NCI-H1105 (cell line): ENCODE measurements at places on chromosomes 3 and 15.

- no peak for DNase-seq
Measured at GRCh38 chr15:85710340-85710842, 84.3 kb downstream of the KLHL25 start.

GRCh38 chr3:7275396-7275795 is 414.5 kb downstream of the GRM7 start:
- no peak for DNase-seq

DNA sequence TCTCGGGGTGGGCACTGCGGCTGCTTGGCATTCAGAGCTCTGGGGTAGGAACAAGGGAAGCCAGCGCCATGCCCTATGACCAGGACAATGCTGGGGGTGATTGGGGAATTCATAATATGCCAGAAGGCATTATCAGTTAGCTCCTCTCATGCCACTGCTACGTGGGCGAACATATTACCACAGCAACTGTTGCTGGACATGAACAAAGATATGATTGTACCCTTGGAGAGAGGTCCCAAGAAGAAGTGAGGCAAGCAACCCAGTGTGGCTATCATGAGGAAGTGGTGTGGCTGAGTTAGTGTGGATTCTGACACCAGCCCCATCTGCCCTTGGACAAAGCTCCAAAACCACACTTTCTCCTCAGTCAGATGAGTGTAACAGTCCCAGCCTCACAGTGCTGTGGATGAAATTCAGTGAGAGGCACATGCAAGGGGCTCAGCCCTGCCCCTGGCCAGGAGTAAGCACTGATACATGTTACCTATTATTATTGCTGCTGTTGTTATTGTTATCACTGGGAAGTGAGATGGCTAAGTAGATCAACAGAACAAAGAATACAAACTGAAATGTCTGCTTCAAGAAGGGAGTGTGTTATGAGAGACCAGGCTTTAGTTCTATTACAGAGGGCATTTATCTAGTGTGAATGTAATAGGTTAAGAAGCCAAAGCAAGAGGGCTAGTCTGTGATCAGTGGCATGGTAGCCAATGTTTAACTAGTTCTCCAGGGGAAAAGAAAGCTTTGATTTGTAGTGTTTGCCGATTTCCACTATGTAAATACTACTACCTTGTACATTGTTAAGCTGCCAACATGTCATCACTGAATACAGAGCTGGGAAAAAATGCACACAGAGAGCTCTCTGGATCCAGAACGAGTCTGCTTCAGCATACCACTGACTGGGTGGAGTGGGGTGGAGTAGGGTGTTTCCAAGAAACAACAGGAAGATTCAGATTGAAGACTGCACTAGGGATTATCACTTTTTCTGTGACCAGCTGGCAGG is 222.3 kb upstream of the EIF1B start:
- no peak for DNase-seq

DNA sequence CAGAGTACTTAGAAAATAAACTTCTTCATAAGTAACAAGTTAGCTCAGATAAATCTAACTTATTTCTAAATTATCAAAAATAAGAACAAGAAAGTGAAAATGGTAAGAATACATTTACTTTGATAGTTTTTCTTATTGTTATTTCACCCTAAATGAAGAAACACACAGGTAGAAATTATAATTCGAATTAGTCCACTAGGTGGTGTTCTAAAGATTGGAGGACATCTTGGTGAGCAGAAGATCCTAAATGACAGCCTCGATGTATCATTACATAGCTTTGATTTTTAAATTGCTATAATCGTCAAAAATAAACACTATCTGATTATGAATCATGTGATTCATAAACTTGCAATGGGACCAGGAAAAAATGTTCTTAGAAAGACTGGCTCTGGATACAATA is 280.8 kb upstream of the UBE2E2 start:
- DNase-seq = no peak

DNA sequence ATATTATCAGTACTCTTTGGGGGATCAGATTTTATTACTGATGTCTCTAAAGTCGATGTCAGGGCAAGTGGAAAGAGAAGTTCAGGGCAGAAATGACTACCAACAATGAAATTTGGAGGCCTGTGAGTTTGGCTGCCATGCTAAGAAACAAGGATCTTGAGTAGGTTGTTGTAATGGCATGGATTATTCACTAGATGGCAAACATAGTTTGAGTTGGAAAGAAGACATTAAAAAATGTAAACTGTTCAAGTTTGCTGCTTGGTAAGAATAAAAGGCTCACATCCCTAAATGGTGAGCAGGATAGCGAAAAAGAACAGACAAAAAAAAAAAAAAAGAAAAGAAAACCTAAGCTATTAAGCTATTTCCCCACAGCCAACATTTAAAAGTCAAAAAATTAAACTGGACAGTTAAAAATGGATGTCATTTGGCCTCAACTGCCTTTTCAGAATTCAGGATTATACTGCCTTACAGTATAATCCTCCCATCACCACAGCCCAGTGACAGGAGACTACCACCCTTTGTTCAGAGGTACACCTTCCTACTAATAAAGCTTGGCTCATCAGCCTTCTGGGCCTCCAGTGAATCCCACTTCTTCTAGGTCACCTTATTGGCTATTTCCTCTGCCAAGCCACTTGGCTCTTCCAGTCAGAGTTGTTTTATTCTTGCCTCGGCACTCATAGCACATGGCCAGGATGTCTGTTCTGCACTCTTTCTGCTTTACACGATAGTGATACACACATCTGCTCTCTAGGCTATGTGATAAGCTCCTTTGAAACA is 163.7 kb downstream of the PLD1 start:
- peak; percentile 49 for DNase-seq

- peak; percentile 29 for DNase-seq
Measured at GRCh38 chr3:133268726-133269134, 131.1 kb upstream of the BFSP2 start.

- DNase-seq = no peak
Measured at GRCh38 chr3:14511623-14512280, 28.4 kb downstream of the GRIP2 start.

DNA sequence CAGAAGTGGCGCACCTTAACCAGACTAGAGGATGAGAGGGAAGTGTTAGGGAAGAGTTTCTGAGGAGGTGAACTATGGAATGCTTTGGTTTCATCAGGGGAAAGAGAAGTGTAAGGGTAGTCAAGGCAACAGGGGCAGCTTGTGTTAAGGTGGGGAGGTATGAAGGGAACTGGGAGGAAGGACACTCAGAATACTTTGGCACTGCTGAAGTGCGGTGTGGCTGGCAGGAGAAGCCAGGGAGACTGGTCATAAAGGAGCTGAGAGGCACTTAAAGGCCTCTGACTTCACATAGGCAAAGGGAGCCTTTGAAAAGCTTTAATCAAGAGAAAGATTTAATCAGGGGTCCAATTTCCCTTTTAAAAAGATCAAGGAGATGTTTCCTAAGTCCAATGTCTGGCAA is 129.0 kb downstream of the ERC2 start:
- DNase-seq = no peak

- no peak for DNase-seq
Measured at GRCh38 chr15:63075015-63075983, 32.8 kb downstream of the TPM1 start.

DNA sequence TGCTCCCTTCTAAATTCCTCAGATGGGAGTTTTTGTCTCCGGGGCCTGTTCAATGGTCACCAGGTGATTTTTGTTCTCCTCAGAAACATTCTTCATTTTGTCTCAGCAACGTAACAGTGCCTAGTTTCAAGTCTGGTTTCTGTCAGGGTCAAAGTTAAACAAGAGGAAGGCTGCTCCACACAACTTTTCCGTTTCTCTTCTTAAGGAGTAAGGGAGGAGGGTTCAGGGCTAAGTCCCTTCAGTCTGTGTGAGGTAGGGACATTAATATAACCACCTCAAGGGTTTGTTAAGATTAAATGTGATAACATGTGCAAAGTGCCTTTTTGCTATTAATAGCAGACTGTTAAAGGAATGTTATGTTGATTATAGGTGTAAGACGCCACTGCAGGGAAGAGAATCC is 41.8 kb downstream of the HOMER2 start:
- no peak for DNase-seq

GRCh38 chr15:71747128-71748083 is 62.9 kb upstream of the NR2E3 start:
- DNase-seq = no peak

DNA sequence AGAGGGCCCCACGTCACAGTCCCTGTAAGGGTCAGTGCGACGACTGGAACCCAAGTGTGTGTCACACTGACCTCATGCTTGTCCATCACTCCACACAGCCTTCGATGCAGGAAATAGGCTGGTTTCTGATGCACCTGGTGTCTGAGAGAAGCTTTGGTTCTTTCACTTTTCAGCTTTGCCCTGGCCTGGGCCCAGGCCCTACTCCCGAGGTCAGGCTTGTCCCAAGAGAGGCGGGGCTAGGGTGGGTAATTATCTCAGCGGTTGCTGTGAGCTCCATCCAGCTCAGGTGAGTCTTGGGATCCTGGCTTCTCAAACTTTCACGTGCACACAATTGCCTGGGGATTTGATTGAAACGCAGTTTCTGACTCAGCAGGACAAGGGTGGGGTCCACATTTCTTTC is 19.6 kb upstream of the CHRNB4 start:
- no peak for DNase-seq

GRCh38 chr15:78671626-78672211 is 30.7 kb upstream of the CHRNB4 start:
- DNase-seq = peak; percentile 53

DNA sequence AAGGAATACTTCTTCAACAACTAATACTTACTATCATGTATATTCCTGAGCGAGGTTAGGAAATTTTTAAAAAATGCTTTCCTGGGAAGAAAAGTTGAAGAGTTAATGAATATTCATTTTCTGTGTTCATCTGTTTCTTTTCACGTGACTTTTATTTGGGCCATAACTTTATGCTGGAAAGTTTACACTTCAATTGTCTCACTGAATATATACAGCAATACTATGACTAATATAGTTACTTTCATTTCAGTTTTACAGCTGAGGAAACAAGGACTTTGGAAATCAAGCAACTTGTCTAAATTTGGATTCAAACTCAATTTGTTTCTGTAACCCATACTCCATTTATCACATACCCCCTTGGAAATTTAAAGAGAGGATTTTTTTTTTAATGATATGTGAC is 894.2 kb downstream of the ROBO1 start:
- no peak for DNase-seq

DNA sequence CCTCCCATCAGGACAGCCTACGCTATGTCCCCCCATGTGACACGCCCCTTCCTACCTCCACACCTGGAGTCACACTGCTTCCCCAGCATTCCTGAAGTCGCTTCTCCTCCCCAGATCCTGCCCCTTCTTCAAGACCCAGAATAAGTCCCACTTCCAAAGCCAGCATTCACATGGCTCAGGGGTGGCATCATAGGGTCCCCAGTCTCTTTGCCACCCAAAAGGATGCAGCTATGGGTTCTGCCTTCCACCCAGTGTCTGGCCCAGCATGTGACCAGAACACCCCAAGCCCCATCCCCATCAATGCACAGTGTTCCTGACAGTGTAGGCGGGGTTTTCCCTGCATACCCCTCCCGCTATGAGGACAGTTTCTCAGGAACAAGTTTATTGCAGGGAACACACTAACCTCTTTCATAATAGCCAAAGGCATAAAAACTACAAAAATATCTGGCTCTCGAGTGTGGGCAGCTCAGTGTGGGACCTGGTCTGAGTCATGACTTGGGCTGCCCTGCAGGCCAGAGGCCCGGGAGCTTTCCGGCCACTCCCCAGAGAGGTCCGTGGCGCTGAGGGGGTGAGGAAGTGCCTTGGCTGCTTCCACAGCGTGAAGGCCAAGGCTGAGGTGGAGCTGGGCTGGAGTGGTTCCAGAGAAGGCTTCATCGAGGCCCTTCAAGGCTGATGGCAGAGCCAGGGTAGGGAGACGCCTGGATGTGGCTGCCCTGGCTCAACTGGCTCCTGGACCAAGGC is 5.8 kb downstream of the ISLR start:
- no peak for DNase-seq

DNA sequence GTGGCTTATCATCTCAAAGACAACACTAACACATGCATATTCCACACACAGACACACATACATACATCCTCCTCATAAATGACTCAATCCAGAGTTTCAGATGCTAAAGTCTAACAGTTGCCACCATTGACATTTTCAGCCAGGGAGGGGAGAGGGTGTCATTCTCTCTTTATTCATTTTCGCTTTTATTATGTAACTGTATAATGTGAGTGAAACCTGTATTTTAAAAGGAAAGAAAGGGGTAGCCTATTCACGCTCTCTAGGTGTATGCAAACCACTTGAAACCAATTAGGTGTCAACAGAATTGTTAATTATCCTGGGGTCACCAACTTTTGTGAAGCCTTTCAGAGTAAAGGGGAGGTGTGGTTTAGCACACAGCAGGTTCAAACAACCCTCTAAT is 1282.9 kb downstream of the ROBO2 start:
- DNase-seq = no peak

GRCh38 chr15:68626739-68627138 is 47.9 kb downstream of the CORO2B start:
- no peak for DNase-seq

DNA sequence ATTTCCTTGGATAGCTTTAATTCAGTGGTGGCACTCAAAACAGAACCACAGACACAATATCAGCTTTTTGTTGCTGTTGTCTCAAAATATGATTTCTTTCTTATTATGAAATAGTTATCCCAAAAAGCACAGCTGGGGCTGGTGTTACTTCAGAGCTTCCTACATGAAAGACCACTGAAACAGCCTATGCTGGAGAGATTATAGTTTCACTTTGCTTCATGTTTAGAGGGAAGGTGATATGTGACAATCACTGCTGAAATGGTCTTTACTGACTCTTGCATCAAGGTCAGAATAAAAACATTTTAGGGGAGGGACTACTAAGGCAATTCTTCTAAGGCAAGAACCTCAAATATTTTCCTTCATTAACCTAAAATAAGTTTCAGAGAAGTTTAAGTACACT is 190.7 kb downstream of the TNIK start:
- no peak for DNase-seq

GRCh38 chr3:27637346-27637995 is 84.7 kb downstream of the EOMES start:
- no peak for DNase-seq

- no peak for DNase-seq
Measured at GRCh38 chr15:57697588-57697987, 8.9 kb upstream of the POLR2M start.

DNA sequence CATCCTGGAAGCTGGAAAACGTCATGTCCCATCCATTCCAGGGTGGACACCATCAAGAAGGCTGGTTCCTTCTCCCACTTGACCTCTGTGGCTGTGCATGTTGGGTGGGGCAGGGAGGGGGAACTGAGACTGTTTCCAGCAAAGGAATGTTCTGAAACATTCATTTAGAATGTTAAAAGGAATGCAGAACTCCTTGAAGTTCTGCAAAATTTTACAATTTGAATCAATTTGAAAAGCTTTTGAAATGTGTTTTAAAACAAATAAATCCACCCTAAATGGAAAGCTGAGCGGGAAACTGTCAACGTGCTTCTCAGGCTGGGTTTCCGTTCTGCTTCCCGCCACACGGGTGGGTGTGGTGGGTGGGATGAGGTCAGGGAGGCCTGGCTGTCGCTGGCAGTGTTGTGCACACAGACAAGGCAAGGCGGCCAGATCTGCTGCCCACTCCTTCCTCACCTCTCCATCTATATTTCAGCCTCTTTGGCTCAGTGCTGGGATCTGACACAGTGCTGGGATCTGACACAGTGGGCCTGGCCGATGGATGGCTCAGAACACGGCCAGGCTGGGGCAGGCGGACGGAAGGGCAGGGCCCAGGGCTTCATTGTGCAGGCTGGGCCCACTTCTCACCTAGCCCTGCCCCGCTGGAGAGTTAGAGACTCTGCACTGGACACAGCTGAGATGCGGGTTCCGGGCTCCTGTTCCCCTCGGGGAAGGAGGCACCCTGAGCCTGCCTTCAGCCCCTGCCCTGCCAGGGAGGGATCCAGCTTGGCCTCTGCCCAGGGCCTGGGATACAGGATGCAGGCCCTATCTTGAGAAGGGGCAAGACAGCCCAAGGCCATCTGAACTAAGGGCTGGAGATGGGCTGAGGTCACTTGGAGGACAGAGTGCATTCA is 110.4 kb downstream of the TMEM266 start:
- no peak for DNase-seq
